ENCODE measurements at places on chromosomes 7 and 10. TPM values are rescaled to one million over a fixed set of nuclear protein-coding genes. Genes with fewer than 3 reads are reported as not detected.

Gene PLAU
- total RNA-seq = 0.41 TPM

Gene ARHGAP22
- total RNA-seq = not detected

Gene ANKRD22
- total RNA-seq = not detected

Gene TAS2R41
- not detected for total RNA-seq

Gene DPP6
- total RNA-seq = not detected

Gene SCD
- 271 TPM for total RNA-seq

Gene SPDYE11
- not detected for total RNA-seq

Gene NEUROG3
- total RNA-seq = 2.3 TPM

Gene NDUFB8
- total RNA-seq = 384 TPM

Gene ARHGAP21
- 18.8 TPM for total RNA-seq

Gene GHRHR
- not detected for total RNA-seq

Gene TMEM236
- 0.16 TPM for total RNA-seq

Gene REEP3
- total RNA-seq = 13.6 TPM

Gene COL1A2
- 0.56 TPM for total RNA-seq

Gene PARD3
- 1.6 TPM for total RNA-seq

Gene SH3PXD2A
- 6.5 TPM for total RNA-seq

Gene DKK1
- not detected for total RNA-seq

Gene FGL2
- 0.63 TPM for total RNA-seq

Gene RELN
- not detected for total RNA-seq

Gene CDH23
- 2.4 TPM for total RNA-seq

Gene STEAP4
- total RNA-seq = not detected

Gene GPR26
- total RNA-seq = not detected

Gene CHAT
- not detected for total RNA-seq

Gene ADARB2
- total RNA-seq = 1.3 TPM

Gene HOXA7
- not detected for total RNA-seq

Gene OR9A2
- total RNA-seq = not detected

Gene SORCS1
- not detected for total RNA-seq

Gene WIPF3
- not detected for total RNA-seq

Gene SPDYE16
- 0.20 TPM for total RNA-seq

Gene GFRA1
- total RNA-seq = not detected

Gene UBE2D4
- total RNA-seq = 10.2 TPM

Gene CPN1
- total RNA-seq = not detected

Gene ARHGAP19
- 53.2 TPM for total RNA-seq

Gene ITGB8
- not detected for total RNA-seq

Gene TUBB8
- total RNA-seq = not detected

Gene C10orf53
- not detected for total RNA-seq

Gene TLX1
- not detected for total RNA-seq

Gene EBLN1
- total RNA-seq = not detected

Gene PRSS37
- not detected for total RNA-seq

Gene SAMD9L
- total RNA-seq = 13.1 TPM

Gene SPDYE6
- total RNA-seq = not detected

Gene SPDYE1
- total RNA-seq = not detected

Gene AHR
- total RNA-seq = 33.4 TPM
